Astrocyte of the spinal cord (primary cell): ENCODE measurements at places on chromosomes 5 and 9.

GRCh38 chr5:37814699-37815098 is 25.1 kb downstream of the GDNF start:
- DNase-seq = peak; percentile 59

GRCh38 chr9:72326641-72327040 is 38.4 kb downstream of the ZFAND5 start:
- DNase-seq = no peak

- peak; percentile 4 for DNase-seq
Observed at GRCh38 chr9:21357479-21358460, 7.1 kb upstream of the IFNA6 start.

- DNase-seq = no peak
Observed at GRCh38 chr5:120083851-120084542, 380.1 kb upstream of the PRR16 start.

DNA sequence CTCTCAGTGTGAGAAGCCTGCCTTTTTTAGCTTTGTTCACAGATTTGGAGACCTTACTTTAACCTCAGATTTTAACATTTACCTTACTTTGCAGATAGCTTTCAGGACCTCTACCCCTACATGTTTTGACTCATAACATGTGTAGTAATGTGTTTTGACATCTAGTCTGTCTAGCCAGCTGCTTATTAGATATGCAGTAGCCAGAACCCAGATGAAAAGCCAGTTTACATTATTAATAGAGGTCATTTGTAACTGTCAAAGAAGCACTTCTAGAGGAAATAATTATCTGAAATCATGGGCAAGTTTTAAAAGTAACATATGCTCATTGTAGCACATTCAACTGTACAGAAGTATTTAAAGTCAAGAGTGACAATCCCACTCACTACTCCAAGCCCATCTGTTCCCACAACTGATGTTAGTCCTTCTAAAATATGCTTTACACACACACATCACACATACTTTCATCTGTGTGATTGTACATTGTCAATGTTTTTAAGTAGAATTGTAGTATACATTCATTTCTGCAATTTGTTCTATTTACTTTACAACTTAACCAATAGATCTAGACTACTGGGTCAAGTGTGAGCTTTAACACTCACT is 71.8 kb upstream of the NIPAL4 start:
- DNase-seq = no peak

- no peak for DNase-seq
Observed at GRCh38 chr5:10580531-10581423, 16.9 kb downstream of the ANKRD33B start.

GRCh38 chr9:8365029-8365428 is 565.5 kb upstream of the DMAC1 start:
- peak; percentile 91 for DNase-seq

DNA sequence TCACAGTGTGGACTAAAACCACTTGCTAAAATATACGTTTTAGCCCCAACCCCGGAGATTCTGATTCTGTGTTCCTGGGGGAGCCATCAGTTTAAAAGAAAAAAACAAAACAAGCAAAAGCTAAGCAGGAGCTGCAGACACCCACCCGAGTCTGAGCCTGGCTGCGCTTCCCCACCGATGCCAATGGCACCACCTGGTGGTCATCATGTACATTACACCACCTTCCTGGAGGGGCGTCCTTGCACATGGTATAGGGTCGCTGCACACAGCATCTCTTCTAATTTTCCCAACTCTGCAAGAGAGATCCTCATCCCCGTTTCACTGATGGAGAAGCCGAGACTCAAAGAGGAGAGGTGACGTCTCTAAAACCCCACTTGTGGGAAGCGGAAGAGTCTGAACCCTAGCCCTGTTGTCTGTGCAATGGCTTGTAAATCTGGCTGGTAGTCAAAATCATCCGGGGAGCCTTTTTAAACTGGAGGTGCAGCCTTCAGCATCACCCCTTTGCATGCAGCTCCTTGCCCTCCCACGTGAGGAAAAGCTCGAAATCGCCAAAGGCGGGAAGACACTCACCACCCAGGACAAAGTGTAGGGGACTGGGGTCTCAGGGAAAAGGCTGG is 23.1 kb upstream of the CNOT6 start:
- DNase-seq = peak; percentile 49

- peak; percentile 39 for DNase-seq
Observed at GRCh38 chr9:137305060-137305797, 3.2 kb upstream of the NRARP start.

GRCh38 chr5:68441309-68442073 is 225.9 kb downstream of the PIK3R1 start:
- DNase-seq = no peak

DNA sequence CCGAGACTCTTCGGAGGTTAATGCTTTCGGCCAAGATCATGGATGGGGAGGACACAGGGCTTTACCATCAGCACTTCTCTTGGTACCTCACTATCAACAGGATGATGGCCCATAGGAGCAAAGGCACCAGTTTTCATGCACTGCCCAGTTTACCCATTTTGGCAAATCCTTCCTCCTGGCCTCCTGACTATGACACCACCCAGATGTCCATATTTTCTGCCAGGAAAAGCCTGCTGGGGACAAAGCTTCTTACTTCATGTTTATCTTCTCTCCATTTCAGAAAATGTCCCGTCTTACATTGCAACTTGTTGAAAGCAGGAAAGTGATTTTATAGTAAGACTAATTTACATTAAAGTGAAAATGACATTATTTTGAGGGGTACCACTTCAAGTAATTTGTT is 61.4 kb upstream of the GAS1 start:
- no peak for DNase-seq

DNA sequence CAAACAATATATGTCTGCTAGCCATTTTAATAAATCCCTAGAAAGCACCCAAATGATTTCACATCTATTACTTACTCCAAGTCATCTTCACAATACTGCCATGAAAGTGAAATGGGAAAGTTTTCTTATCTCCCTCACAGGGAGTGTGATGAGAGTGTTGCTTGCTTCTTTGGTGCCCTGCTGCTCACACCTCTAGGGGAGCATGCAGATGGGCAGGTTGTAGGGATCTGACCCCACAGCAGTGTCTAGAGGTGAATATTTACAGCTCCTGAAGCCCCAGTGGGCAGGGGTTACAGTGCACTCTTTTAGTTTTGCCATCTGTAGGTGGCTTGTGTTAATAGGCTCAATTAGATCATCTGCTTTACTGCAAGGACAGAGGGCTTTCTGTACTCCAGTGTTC is 173.2 kb downstream of the GABRG2 start:
- DNase-seq = no peak

DNA sequence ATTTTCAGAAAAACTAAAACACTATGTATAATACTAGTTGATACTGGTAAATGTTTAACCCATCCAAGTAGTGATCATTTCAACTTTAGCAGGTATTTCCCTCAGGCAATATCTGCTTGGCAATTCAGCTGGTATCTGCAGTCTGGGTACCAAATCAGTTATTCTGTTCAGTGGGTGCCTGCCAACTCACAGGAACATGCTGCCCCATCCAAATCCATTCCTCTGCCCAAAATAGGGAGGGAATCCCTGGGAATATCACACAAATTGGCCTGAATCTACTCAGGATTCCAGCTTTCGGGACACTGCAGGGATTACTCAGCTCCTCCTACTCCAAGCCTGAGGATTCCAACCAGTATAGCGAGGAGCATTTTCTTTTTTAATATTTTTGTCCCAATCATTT is 61.7 kb upstream of the PDE4D start:
- DNase-seq = no peak

DNA sequence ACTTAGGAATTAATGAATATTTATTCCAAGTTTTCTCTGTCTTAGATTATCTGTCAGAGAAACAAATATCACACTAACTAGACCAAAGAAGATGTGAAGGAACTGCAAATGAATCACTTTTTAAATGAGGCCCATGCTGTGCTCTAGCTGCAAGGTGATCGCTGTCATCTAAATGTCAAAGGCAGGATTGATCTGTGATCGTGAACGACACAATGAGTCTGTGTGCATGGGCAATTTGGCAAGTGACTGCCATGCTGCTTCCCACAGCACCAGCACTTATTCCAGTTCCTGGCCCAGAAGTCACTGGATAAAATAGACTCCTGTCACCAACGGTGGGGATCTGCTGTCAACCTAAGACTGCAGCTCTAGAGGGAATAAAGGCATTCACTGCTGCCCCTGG is 141.2 kb downstream of the TRIM36 start:
- no peak for DNase-seq
